Pancreas (tissue), 10 donors: ENCODE measurements at places on chromosomes 16 and 17. TPM values are rescaled to one million over a fixed set of nuclear protein-coding genes. Genes with fewer than 3 reads are reported as not detected.
A peak's percentile ranks its signal among the peaks of the same experiment; 100 is the strongest.

The KRTAP1-1 gene
- 0.68 TPM for polyA plus RNA-seq

The NT5M gene
- polyA plus RNA-seq: 3.3 TPM

DNA sequence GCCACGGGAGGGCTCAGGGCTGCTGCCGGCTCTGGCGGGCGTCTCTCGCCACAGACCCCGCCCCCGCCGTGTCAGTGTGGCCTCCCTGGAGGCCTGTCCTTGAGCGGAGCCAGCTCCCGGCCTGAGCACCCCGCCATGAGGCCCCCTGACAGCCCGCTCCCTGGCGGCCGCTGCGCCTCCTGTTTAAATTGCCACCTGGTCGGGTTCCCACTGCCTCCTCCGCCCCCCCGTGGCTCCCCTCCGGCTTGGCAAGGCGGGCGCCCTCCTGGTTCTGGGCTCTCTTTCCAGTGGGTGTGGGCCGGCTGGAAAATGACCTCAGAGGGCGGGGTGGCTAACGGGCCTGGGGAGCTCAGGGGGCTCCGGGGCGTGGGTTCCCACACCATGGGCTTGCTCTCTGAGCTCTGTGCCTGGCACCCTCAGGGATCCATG, 42.1 kb upstream of the SSTR5 start:
- peak; percentile 80 for DNase-seq
- no peaks in the 10 kb centered on the region for H3K4me1 ChIP-seq
- no peak overlapping the region for H3K4me3 ChIP-seq
- H3K36me3 ChIP-seq: no peaks in the 10 kb centered on the region

- H3K36me3 ChIP-seq: no peaks in the 10 kb centered on the region
- DNase-seq: no peak
- H3K27me3 ChIP-seq: no peaks in the 10 kb centered on the region
These were observed 31.3 kb downstream of the WNT9B start for GRCh38 chr17:46882666-46883065.
